ENCODE measurements at places on chromosomes 6 and 20.

DNA sequence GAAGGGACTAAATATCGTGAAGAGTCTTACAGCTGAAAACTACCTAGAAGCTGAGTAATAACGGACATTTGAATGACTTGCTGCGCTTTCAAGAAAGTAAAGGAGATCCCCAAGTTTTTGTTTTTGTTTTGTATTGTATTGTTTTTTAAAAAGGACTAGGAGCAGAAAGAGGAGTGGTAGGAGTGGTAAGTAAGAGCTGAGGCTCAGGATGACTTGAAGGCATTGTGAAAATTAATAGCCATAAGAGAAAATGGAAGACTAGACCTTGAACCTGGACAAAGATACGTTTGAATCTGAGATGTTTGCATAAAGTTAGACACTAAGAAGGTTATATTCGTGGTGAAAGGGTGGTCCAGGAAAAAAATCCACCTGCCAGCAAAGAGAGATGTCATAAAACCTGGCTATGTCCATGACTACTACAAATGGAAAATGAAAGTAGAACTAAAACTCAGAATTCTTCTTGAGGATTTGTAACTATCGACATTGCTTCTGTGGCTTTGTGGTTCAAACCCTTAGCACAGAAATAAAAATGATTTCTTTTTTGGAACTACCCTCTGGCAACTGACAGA lies 824.8 kb upstream of the FLRT3 start:
- no peak for DNase-seq

- DNase-seq: peak; percentile 40
Measured at GRCh38 chr20:36950414-36951197, 902 bp downstream of the SAMHD1 start.

DNA sequence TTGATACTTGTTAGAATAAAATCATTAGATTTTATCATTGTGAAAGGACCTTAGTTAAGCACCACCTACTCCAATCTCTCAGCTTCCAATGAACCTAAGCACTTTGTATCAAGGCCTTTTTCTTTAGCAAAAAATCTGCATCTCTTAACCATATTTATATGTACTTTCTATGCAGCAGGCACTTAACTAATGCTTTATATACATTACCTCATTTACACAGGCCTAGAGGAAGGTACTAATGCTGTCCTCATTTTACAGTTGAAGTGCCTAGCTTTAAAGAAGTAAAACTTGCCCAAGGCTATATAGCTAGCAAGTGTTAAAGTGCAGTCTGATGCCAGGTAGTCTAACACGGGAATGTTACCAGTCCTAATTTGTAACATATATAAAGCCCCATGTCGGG lies 14.0 kb downstream of the MAP3K7 start:
- DNase-seq: no peak

DNA sequence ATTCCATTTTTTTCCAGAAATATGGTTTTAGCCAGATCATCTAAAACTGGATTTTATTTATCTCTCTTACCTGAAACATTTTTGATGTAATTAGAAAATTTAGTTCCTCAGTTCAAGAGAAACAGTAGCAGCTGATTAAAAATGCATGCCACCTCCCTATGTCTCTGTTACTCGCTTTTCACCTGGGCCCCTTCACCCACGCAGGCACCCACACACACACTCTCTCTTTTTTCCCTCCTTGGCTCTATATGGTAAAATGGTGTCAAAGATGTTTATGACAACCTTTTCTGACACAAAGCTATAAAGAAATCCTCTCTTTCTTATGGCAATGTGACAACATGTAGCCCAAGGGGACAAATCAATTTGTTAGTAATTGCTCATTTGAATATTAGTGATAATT lies 5.8 kb upstream of the SGK1 start:
- DNase-seq: peak; percentile 12

DNA sequence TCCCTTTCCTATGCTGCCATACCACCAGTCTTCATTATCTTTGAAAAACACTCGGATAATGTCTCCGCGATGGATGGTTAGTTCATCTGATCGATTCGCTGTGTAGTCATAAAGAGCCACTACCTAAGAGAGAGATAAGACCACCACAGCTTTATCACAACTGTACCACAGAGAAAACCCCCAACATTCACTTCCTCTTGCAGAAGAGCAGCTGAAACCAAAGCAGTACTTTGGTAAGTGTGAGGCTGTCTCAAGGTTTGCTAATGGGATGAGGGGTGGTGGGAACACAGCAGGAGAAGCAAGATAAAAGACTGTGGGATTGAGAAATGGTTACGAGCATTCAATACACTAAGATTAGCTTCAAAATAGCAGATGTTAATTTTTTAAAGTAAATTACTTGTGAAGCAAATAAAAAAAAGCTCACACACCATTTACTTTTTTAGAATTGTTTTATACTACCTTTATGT lies 142.1 kb downstream of the MYB start:
- DNase-seq: no peak

- peak; percentile 5 for DNase-seq
Measured at GRCh38 chr20:16821211-16822089, 73.3 kb downstream of the OTOR start.

- peak; percentile 23 for DNase-seq
Measured at GRCh38 chr6:166541366-166541765, 45.1 kb downstream of the RAMACL start.

DNA sequence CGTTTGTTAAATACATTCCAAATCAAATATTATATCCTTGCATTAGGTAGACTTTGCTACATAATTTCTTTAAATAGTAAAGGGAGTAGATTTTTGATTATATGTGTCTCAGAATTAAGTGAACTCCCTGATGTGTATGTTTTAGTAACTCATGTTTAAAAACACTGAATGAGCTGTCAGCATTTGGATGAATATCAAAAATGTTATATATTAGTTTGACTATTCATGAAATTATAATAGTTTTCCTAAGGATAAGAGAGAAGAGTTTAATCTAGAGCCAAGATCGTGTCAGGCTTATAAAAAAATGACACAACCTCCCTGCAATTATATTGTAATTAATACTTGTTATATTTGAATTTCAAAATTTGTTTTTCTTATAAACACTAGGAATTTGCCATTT lies 195.2 kb downstream of the COL19A1 start:
- DNase-seq: no peak

DNA sequence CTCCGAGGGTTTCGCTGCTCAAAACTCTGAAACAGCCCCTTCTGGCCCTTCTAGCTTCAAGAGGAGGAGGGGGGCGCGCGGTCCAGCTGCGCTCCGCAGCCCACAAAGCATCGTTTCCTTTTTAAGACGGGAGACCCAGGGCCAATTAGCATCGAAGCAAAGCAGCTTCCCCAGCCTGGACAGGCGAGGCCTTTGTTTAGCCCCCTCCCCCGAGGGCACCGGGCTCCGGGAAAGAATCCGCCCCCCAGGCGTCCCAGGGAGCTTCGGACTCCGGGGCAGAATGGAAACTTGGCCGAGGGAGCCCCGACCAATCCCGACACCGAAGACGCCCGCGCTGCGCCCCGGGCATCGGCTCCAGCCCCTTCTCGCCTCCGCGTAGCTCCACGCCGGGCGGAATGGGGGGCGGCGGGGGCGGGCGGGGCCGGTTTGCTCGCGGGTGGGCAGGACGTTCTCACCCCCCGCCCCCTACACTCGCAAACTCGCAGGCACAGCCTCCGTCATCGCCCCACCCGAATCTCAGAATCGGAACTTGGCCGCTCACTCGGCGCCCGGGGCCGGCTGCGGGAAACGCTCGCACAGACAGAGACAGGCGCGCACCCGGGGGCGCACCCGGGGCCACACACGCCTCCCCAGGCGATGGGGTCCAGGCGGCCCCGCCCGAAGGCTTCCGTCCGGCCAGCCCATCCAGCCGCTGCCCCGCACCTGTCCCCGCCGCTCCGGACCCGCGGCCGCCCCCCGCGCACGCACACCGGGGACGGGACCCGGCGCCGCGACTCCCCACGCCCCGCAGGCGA lies 628 bp downstream of the NKAIN4 start:
- DNase-seq: no peak

Data from activated naive CD4-positive, alpha-beta T cell treated with Interleukin-2 at 50 U/mL for 16 hours (primary cell).